ENCODE measurements at places on chromosomes 1 and 21.

DNA sequence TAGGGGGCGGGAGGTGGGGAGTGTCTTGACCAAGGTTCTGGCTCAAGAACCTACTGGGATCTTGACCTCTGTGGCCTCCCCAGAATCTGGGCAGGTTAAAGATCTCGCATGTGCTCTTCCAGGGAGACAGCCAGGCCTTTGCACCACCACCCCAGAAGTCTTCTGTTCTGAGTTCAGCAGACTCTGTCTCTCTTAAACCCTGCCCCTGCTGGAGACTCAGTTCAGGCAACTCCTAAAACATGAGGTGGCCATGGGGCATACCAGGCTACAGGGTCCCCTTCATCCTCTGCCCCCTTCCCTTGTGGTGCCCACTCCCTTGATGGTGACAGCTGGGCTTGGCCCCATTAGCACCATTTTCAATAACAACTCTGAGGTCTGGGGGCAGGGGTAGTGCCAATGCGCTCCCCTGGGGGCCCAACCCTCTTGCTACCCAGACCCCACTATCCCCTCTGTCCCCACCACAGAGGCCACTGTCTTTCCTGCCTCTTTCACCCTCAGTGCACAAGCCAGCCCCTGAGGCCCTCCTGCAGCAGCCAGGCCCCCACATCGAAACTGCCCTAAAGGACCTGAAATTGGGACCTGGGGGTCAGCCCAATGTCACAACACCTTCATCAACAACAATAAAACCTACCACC lies 132.7 kb upstream of the RUNX3 start:
- DNase-seq, result no peak

DNA sequence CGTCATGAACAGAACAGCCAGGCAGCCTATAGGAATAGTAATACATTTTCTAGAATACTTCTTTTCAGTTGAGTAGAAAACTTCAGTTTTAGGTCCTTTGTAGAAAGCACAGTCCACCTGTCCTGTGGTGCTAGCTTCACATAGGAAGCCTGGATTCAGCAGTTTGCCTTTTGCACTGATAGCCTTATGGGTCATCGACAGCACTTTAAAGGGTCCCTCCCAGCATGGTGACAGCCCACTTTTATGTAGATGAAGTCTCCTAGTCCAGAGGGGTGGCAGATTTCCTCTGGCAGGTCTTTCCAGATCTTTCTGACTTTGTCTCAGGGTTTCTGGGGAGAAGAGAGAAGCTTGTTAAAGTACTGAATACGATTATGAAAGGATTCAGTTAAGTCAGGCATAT lies 161.4 kb upstream of the TNR start:
- no peak for DNase-seq

DNA sequence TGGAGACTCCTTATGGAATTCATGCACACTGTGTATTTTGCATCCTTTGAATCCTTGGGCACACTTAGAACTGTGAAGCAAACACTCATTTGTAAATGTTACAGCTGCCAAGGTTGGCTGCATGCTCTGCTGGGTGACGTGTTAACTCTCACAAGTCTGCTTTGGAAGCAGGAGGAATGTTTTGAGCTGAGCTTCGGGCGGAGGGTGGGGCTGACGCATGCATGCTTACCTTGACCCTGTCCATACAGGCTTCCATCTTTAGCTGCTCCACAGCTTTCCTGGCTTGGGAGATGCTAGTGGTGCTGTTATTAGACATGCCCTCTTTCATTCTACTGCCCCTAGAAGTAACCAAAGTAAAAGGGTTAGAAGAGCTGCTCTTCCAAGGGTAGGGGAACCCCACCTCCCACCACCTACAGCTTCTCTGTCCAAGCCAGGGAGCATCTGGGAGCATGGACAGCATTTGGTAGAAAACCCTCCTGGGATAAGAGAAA lies 66.0 kb downstream of the GNG4 start:
- DNase-seq, result no peak

DNA sequence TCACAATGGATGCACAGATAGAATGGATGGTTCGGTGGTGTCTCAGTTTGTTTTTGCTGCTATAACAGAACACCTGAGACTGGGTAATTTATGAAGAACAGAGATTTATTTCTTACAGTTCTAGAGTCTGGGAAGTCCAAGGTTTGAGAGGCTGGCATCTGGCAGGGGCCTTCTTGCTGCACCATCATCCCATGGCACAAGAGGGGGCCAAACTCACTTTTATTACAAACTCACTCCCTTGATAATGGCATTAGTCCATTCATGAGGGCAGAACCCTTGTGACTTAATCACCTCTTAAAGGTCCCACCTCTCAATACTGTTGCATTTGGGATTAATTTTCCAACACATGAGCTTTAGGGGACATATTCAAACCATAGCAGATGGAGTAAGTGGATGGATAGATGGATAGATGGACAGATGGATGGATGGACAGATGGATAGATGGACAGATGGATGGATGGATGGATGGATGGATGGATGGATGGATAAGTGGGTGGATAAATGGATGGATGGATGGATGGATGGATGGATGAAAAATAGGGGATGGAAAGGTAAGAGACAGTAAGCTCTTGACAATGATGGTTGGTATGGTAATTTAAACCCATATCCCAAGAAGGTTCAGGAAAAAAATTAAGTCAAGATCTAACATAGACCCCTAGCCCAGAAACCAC lies 16.5 kb downstream of the CAMK2N1 start:
- no peak for DNase-seq

GRCh38 chr1:9871021-9871420 lies 39.0 kb downstream of the CTNNBIP1 start:
- DNase-seq, result no peak

DNA sequence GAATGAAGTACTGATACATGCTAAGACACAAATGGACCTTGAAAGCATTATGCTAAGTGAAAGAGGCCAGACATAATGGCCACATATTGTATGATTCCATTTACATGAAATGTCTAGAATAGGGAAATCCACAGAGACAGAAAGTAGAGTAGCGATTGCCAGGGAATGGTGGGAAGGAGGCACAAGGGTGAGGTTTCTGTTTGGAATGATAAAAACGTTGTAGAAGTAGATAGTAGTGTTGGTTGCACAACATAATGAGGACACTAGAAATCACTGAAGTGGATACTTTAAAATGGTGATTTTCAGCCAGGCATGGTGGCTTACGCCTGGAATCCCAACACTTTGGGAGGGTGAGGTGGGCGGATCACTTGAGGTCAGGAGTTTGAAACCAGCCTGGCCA lies 97.6 kb upstream of the VANGL1 start:
- DNase-seq, result no peak

GRCh38 chr1:109501644-109502363 lies 7.7 kb downstream of the AMIGO1 start:
- no peak for DNase-seq

DNA sequence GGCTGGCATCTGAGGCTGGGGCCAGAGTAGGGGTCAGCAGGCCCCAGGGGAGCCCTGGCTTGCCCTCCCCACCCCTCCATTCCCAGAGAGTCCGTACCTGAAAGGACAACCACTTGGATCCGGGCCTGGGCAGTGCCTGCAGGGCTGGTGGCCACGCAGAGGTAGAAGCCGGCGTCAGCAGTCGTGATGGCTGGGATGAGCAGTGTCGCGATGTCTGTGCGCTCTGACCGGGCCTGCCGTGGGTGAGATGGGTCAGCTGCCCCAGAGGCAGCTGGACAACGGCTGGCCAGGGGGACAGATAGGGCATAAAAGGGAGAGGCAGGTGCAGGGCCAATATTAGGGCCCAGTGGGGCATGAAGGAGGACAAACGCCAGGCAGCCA lies 42.7 kb downstream of the LDLRAD2 start:
- DNase-seq, result no peak

GRCh38 chr1:1281533-1282321 lies 1.5 kb downstream of the SCNN1D start:
- peak; percentile 81 for DNase-seq

DNA sequence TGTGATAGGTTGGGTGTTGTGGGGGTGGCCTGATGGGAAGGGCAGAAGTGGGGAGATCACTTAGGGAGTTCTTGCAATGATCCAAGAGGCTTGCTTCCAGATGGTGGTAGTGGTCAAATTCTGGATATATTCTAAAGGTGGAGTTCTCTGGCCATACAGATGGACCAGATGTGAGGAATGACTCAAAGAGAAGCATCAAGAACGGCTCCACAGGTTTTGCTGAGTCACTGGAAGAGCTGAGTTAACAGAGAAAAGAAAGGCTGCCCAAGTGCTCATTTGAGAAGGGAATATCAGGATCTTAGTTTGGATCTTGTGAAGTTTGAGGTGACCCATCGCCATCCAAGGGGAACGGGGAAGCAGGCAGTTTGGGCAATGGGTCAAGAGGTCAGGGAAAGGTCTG lies 192.9 kb upstream of the GALNT2 start:
- no peak for DNase-seq

DNA sequence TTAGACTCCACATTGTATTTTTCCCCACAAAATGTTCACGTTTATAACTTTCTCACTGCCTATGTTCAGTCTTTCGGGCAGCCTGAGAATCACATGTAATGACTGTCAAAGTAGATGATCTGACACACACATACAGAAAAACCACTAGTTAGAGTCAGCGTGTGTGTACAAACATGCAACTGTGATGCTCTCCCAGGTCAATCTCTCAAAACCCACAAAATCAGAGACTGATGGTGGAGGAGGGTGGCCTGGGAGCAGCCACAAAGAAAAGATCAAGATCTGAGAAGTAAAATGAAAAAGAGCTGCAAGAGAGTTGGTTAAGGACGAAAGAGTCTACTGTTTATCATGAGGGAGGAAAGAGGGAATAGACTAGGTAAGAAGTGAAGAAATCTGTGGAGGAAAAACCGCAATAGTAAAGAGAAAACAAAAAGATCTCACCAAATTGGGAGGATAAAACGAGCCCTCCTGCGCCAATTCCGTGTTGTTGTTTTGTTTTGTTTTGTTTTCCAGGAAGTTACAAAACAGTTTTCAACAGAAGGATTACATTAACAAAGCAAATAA lies 2.3 kb downstream of the EGLN1 start:
- no peak for DNase-seq

DNA sequence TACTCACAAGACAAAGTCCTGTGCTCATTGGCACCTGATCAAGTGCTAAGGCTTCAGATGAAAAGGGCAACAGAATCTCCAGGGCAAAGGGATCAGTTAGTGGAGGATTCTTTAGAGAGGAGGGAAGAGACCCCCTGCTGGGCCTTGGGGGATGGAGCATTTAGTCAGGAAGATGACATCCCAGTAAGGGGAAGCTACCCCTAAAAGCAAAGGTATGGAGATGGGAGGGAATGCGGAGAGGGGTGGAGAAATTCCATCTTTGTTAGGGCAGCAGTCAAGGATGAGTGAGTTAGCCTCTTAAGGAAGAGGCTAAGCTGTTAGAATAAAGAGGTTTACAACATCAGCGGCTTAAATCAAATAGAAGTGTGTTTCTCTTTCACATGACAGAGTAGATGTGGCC lies 67.4 kb downstream of the ST6GALNAC3 start:
- no peak for DNase-seq

- DNase-seq, result peak; percentile 67
These were observed 487.6 kb upstream of the CAMK1G start for GRCh38 chr1:209095627-209096595.

DNA sequence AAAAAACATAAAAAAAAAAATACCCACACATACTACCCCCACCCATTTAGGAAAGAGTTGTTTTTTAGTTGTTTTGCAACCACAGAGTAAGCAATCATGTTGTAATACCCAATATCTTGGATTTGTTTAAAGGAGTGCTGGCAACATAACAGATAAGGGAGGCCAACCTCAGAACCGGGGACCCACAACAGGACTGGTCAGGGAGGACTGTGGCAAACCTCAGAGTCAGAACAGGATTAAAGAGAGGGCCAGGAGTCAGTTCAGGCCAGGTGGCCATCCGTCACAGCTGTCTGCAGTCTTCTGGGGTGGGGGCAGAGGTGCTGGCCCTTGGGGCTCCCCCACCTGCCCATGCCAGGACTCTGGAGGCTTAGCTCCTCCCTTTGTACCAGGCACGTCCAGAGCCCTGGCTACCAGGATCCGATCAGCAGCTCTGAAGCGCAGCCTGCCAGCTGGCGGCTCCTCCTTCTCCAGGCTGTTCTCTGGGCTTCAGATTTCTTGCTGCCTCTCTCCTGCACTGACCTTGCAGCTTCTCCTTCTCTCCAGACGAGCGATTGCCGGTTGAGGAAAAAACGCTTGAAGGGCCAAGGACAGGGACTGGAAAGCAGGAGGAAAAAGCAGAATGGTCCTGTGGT lies 7.9 kb downstream of the H6PD start:
- no peak for DNase-seq

GRCh38 chr1:163163881-163164582 lies 38.7 kb downstream of the RGS5 start:
- no peak for DNase-seq

DNA sequence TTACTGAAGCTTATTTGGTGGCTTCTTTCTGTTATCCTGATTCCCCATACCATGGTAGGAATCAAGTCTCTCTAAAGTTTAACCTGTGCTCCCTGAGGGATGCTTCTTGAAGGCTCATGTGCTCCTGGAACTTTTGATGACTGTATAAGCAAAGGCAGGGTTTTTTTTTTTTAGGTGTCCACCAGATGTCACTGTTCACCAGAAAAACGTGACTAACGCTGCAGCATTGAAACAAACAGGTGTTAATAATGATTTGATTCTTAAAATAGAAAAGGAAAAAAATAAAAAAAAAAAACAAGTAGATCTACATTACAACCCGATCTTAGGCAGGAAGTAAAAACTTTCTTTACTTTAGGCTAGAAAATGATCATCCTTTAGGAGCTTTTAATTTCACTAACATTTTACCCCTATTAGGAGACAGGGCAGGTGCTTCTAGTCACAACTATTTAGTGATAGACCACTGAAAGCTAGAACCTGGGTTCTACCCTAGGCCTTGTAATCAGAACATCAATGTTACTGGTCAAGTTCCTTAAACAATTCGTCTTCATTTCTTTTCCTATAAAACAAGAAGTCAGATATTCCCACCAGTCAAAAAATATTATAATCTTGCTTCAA lies 223.0 kb downstream of the PLA2G4A start:
- no peak for DNase-seq

GRCh38 chr1:11736746-11737639 lies 1.1 kb downstream of the AGTRAP start:
- DNase-seq, result peak; percentile 52

GRCh38 chr1:225484657-225485214 lies 56.9 kb upstream of the LBR start:
- no peak for DNase-seq

- DNase-seq, result no peak
These were observed 90.3 kb downstream of the NID1 start for GRCh38 chr1:235974616-235975015.

DNA sequence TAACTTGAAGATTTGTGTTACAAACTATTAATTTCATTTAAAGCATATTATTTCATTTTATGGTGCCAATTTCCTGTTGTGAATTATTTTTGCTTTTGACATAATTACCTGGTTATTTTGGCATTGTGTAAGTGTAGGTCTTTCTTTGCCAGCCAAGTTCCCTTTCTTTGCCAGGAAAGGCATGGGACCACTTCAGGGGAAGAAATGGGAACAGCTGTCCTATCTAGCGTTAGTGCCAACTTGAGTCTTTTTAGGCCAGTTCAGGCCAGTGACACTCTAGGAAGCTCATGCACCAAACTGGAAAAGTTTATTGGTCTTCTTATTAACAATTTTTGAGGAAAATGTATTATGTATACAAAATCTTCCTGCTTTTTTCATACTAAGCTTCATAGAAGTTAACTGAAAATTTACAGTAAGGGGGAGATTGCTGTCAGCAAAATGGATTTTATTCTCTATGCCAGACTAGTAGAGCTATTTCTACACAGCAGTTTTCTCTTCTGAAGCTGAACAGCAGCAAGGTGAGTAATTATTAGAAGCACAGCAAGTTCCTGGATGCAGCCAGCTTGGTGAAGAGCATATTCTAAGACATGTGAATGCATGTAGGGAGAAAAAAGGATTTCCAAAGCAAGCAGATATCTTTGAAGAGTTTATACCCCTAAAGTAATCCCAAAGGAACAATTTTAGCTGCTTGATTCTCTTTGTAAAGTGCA lies 914.6 kb upstream of the ADGRL4 start:
- DNase-seq, result no peak

GRCh38 chr1:235613602-235614001 lies 36.0 kb downstream of the GNG4 start:
- DNase-seq, result no peak
